Mesothelial cell of epicardium (in vitro differentiated cells): ENCODE measurements at places on chromosomes 2 and 18.

GRCh38 chr2:135258193-135258592, 206.1 kb downstream of the RAB3GAP1 start:
- DNase-seq: no peak
- H3K36me3 ChIP-seq: no peaks in the 10 kb centered on the region
- no peaks in the 10 kb centered on the region for H3K27me3 ChIP-seq
- H3K27ac ChIP-seq: no peak overlapping the region
- no peak overlapping the region for H3K4me3 ChIP-seq

GRCh38 chr2:220811952-220812570, 760.0 kb downstream of the EPHA4 start:
- H3K27me3 ChIP-seq: no peaks in the 10 kb centered on the region
- H3K27ac ChIP-seq: no peak overlapping the region
- H3K4me1 ChIP-seq: peaks cover 8% of the 10 kb centered on the region
- no peak overlapping the region for H3K4me3 ChIP-seq
- no peak for DNase-seq
- no peaks in the 10 kb centered on the region for H3K36me3 ChIP-seq

DNA sequence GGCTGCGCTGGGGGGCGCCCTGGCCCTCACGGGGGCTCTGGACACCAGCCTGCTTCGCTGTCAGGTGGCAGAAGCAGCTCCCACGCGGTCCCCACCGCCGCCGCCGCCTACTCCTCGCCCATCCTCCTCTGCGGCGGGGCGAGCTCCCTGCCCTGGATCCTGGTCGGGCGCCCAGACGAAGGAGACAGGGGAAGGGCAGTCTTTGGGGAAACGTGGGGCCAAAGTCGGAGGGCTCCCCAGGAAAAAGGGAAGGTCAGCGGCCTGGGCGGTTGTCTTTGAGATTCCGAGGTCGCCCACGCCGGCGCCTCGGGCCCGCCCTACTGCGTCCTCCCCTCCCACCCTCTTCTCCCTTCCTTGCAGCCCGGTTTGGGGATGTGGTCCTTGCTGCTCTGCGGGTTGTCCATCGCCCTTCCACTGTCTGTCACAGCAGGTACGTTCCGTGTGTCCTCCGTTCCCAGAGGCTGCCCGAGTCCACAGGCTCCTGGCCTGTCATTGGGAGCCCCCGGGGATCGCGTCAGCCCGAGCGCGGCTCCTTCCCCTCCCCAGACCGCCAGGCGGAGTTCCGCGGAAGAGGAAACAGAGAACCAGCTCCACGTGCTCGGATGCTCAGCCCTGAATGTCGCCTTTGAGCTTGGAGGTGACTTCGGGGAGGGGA, 800 bp downstream of the IL1RL2 start:
- H3K4me1 ChIP-seq: peaks cover 4% of the 10 kb centered on the region
- H3K27me3 ChIP-seq: peaks cover 35% of the 10 kb centered on the region
- no peak overlapping the region for H3K27ac ChIP-seq
- peak overlapping the region; percentile 73 for H3K4me3 ChIP-seq

- DNase-seq: no peak
- H3K27me3 ChIP-seq: no peaks in the 10 kb centered on the region
- H3K4me1 ChIP-seq: peaks cover 53% of the 10 kb centered on the region
- H3K4me3 ChIP-seq: no peak overlapping the region
Observed at GRCh38 chr2:202147775-202148174, 74.7 kb downstream of the KIAA2012 start.

DNA sequence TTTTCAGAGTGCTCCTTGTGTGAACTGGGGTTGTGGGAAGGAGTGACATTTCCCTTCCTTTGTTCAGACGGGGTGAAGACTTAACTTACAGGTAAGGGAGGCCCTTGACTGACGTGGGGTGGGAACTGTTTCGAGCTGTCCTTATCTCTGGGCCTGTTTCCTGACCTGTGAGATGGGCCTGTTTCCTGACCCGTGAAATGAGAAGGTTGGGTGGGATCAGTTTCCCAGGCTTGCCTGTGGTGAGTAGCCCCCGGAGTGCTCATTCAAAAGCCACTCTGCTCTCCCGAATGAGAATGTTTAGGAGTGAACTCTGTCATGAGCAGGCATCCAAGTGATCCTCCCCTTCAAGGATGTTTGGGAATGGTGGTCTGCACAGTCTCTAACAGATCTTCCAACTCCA, 4.1 kb upstream of the LYPD6B start:
- no peaks in the 10 kb centered on the region for H3K36me3 ChIP-seq
- H3K27ac ChIP-seq: no peak overlapping the region
- no peak overlapping the region for H3K4me3 ChIP-seq
- no peak for DNase-seq

DNA sequence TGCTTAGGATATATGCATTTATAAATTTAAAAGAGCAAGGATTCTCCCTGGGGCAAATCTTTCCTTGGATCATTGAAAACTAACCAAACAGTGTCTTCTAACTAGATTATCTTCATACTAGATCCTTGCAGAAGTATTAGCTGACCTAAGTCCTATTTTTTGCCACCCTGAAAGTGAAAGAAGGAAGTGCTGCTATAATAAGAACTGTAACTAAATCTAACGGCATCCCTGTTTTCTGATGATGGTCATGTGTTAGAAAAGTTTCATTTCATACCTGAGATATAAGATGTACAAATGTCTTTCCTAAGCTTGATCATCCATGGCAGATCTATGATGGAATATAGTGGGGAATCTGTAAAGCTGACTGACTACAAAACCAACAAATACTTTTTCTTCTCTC, 102.7 kb downstream of the MAP2 start:
- H3K4me3 ChIP-seq: no peak overlapping the region
- H3K27me3 ChIP-seq: peaks cover 2% of the 10 kb centered on the region
- H3K27ac ChIP-seq: peak overlapping the region; percentile 93
- DNase-seq: no peak

GRCh38 chr18:70029163-70029562, 81.5 kb upstream of the CD226 start:
- H3K36me3 ChIP-seq: peaks cover 11% of the 10 kb centered on the region
- H3K27me3 ChIP-seq: no peaks in the 10 kb centered on the region
- no peak overlapping the region for H3K4me3 ChIP-seq
- DNase-seq: no peak

GRCh38 chr2:156470975-156471583, 34.9 kb downstream of the GPD2 start:
- DNase-seq: no peak
- H3K27ac ChIP-seq: no peak overlapping the region
- H3K27me3 ChIP-seq: no peaks in the 10 kb centered on the region
- H3K4me1 ChIP-seq: peaks cover 24% of the 10 kb centered on the region

DNA sequence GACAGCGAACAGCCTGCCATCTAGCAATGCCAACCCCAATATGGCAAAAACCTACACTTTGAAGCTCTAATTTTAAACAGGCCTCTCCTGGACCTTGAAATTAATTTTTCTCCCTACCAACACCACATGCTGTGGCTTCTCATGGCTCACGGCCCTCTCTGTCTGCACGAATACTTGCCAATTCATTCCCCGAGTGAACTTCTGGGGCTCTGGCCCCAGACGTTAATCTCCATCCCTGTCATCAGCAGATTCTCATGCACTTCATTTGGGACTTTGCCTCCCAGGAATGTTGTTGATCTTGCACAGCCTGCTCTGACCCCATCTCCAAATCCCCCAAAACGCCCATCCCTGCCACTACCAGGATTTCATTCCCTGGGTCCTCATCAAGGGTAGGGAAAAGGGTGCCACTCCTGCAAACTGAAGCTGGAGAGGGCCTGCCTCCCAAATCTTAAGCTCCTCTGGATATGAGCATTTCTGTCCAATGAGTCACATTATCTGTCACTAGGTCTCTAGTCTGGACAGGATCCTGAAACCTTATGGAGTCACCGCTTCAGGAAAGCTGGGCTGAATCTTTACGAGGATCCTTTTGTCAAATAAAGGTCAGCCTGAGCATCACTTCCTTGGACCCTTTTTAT, 10.4 kb downstream of the FIGLA start:
- peaks cover 2% of the 10 kb centered on the region for H3K4me1 ChIP-seq
- no peak overlapping the region for H3K4me3 ChIP-seq
- H3K27me3 ChIP-seq: peaks cover 43% of the 10 kb centered on the region
- H3K27ac ChIP-seq: no peak overlapping the region
- no peak for DNase-seq

DNA sequence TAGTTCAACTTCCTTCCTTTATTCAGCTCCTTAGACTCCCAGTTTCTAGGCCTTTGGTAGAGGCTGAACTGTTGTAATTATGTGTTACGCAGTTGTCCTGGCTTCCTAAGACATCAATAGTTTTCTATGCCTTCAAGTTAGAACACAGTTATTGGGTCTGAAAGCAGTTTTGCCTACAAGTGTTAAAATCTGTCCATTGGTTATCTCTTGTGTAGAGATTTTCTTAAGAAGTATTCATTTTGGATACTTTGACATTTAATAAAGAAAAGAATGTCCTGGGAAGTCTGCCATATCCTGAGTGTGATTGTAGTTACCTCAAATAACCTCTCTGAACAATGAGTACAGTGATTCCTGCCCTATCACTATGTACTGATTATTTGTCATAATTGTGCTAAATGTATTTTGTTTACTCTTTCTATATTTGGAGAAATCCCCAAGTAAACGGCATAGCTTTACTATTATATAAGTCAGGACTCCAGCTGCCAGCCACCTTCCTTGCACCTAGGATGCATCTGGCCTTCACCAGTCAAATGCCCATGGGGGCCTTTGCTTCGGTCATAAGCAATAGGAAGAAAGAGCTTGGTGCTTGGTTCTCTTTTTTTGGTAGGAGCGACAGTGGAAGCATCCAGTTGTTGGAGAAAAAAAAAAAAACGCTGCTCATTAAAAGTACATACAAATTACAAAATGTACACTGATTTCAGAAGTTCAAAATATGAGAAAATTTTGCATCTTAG, 449.5 kb upstream of the PKDCC start:
- no peaks in the 10 kb centered on the region for H3K4me1 ChIP-seq
- no peak for DNase-seq
- H3K27ac ChIP-seq: no peak overlapping the region
- H3K4me3 ChIP-seq: no peak overlapping the region

DNA sequence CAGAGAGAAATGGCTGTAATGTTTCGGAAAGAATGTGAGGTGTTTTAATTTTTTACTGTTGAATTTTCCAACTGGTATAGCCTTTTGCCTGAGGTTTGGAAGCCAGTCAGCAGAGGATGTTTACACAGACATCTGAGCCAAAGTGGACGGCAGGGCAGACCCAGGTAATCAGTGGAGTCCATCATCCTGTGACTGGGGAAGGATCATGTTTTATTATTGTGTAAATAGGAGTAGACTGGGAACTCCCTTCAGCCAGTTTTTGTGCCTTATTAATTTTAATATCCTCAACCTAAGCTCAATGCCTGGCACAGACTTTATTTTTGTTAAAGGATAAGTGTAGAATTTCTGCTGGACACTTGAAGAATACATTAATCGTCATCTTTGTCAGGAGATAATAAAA, 142.0 kb upstream of the GAREM1 start:
- DNase-seq: no peak
- H3K27ac ChIP-seq: no peak overlapping the region
- peaks cover 9% of the 10 kb centered on the region for H3K4me1 ChIP-seq
- H3K36me3 ChIP-seq: no peaks in the 10 kb centered on the region

GRCh38 chr2:217523286-217523685, 479.5 kb downstream of the TNS1 start:
- H3K36me3 ChIP-seq: no peaks in the 10 kb centered on the region
- no peak for DNase-seq
- no peak overlapping the region for H3K27ac ChIP-seq
- peaks cover 9% of the 10 kb centered on the region for H3K4me1 ChIP-seq
- H3K4me3 ChIP-seq: no peak overlapping the region

DNA sequence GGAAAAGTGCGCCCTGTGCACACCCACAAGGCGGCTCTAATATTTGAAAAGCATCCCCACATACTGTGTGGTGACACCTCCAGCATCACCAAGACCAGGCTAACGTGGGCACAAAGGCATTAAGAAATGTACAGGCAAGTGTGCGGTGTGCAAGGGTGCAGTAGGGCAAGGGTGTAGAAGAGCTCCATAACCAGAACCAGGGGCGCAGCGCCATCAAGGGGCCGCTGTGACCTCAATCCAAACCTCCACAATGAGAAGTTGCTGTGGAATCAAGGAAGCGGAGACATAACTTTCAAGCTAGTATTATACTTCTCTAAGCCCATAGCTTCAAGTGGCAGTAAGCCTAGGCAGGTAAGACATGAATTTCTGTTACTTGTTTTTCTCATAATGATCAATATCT, 13.0 kb downstream of the L3MBTL4 start:
- no peaks in the 10 kb centered on the region for H3K4me1 ChIP-seq
- H3K27me3 ChIP-seq: peaks cover 2% of the 10 kb centered on the region
- DNase-seq: no peak
- H3K4me3 ChIP-seq: no peak overlapping the region
- no peak overlapping the region for H3K27ac ChIP-seq

DNA sequence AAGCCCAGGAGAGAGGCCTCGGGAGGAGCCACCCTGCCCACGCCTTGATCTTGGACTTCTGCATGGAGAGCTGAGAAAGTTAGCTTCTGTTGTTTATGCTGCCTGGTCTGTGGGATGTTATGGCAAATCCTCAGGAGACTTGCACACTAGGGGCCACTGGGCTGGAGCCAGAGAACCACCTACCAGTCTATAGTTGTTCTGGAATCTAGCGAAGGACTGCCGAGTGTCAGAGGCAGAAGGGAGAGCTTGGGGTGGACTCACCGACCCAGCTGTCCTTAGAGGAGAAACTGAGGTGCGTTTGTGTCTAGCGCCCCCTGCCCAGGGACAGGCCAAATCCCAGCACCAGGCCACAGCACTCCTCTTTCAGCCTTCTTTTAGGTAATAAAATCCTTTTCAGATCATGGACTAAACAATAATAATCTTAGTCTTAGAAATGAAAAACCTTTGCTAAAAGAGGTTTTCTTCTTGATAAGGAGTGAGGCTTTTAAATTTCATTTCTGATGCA, 398.7 kb upstream of the SALL3 start:
- H3K4me3 ChIP-seq: no peak overlapping the region
- H3K4me1 ChIP-seq: no peaks in the 10 kb centered on the region
- no peaks in the 10 kb centered on the region for H3K36me3 ChIP-seq
- no peak for DNase-seq
- H3K27ac ChIP-seq: no peak overlapping the region

DNA sequence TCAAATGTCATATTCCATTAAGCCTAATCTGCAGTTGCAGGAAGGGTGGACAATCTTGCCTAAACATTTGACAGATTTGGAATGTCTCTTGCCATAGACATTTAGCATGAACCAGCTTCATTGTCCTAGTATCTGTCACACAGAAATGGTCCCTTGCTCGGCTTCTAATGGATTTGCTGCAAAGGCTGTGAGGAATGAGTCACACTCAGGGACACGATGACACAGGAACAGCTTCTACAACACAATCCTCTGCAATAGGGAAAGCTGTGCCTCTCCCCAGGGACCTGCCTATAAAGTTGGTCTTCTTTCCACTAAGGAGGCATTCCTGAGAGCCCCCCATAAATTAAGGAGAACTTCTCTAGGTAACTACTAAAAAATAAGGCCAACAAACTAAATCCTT, 155.1 kb upstream of the L3MBTL4 start:
- no peak for DNase-seq
- peaks cover 43% of the 10 kb centered on the region for H3K4me1 ChIP-seq
- H3K27me3 ChIP-seq: no peaks in the 10 kb centered on the region
- H3K27ac ChIP-seq: no peak overlapping the region
- H3K4me3 ChIP-seq: no peak overlapping the region

GRCh38 chr2:85698880-85699254, 4.7 kb downstream of the GNLY start:
- H3K27ac ChIP-seq: no peak overlapping the region
- no peaks in the 10 kb centered on the region for H3K27me3 ChIP-seq
- no peaks in the 10 kb centered on the region for H3K4me1 ChIP-seq
- H3K4me3 ChIP-seq: no peak overlapping the region
- no peaks in the 10 kb centered on the region for H3K36me3 ChIP-seq
